ENCODE measurements at places on chromosomes 7 and 10.

GRCh38 chr7:11767148-11767547 is 64.8 kb downstream of the THSD7A start:
- no peak for DNase-seq

- DNase-seq = no peak
These were observed 159.5 kb upstream of the WDR11 start for GRCh38 chr10:120691625-120692024.

DNA sequence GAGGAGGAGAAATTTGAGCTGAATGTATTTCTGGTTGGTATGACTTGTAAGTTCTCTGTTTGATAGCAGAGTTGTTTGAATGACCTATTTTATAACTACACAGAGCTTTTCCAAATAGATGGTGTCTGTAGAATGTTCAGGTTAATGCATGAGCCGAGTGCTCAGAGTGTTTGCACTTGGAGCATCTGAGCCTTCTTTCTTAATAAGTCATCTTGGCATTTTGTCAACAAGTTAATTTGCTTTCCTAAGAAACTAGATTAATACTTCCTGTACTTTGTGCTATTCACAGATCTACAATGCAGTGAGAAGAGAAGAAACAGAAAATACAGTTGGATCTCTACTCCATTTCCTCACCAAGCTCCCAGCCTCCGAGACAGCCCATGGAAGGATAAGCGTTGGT is 138.2 kb downstream of the PLCE1 start:
- no peak for DNase-seq

DNA sequence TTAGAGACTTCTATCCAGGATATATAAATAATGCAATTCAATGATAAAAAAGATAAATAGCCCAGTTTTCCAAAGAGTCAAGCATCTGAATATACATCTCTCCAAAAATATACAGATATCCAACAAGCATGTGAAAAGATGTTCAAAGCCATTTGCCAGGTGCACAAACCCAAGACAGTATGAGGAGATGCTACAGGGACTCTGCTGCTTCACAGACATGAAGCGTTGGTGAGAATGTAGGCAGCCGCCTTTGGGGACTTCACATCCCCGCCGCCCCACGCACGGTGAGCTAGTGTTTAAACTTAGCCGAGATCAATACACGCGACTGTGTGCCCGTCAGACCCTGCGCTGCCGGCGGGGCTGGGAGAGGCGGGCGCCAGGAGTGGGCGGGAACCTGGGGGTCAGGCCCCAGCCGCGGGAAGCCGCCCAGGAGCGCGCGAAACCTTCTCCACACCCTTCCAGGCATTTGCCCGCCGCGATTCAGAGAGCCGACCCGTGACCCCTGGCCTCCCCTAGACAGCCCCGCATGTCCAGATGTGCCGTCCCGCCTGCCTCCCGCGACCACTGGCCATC is 927 bp upstream of the ALOX5 start:
- peak; percentile 38 for DNase-seq

Data from CD4-positive, alpha-beta T cell treated with Interleukin-6 for 4 hours (primary cell).